SHP77 (cell line): ENCODE measurements at places on chromosomes 7 and 10.
A peak's percentile ranks its signal among the peaks of the same experiment; 100 is the strongest.

- no peak for DNase-seq
Observed at GRCh38 chr10:86512137-86512536, 9.5 kb downstream of the WAPL start.

- no peak for DNase-seq
Observed at GRCh38 chr7:157299613-157300368, 37.0 kb upstream of the DNAJB6 start.

DNA sequence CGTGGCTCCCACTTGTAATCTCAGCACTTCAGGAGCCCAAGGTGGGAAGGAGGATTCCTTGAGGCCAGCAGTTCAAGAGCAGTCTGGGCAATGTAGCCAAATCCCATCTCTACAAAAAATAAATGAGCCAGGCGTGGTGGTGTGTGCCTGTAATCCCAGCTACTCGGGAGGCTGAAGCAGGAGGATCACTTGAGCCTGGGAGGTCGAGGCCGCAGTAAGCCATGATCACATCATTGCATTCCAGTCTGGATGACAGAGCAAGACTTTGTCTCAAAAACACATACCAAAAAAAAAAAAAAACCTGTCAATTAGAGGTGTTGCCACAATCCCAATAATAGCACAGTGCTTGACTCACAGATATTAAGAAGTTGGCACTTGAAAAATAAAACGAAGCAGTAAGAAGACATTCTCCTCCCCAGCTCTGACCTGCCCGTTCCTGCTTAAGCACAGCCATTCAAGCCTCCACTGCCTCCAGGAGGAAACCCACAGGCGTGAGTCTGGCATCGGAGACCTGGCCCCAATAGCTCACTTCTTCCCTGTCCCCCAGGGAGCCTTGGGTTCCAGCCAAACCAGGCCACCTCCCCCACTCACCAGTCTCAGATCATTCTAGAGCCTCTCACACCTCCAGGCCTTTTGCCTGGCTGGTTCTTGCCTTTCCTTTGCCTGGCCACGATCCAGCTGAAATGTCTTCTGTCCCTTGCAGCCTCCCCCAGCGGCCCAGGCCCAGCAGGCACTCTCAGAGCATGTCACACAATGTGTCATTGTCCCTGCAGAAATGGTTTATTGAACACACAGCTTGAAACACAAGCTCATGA lies 45.3 kb upstream of the GTF2I start:
- no peak for DNase-seq

- DNase-seq, result no peak
Observed at GRCh38 chr7:157792241-157793086, 455.7 kb downstream of the DNAJB6 start.

GRCh38 chr7:133053321-133053891 lies 28.5 kb downstream of the CHCHD3 start:
- DNase-seq, result no peak

- DNase-seq, result no peak
Observed at GRCh38 chr7:4135301-4135700, 546.8 kb upstream of the FOXK1 start.

DNA sequence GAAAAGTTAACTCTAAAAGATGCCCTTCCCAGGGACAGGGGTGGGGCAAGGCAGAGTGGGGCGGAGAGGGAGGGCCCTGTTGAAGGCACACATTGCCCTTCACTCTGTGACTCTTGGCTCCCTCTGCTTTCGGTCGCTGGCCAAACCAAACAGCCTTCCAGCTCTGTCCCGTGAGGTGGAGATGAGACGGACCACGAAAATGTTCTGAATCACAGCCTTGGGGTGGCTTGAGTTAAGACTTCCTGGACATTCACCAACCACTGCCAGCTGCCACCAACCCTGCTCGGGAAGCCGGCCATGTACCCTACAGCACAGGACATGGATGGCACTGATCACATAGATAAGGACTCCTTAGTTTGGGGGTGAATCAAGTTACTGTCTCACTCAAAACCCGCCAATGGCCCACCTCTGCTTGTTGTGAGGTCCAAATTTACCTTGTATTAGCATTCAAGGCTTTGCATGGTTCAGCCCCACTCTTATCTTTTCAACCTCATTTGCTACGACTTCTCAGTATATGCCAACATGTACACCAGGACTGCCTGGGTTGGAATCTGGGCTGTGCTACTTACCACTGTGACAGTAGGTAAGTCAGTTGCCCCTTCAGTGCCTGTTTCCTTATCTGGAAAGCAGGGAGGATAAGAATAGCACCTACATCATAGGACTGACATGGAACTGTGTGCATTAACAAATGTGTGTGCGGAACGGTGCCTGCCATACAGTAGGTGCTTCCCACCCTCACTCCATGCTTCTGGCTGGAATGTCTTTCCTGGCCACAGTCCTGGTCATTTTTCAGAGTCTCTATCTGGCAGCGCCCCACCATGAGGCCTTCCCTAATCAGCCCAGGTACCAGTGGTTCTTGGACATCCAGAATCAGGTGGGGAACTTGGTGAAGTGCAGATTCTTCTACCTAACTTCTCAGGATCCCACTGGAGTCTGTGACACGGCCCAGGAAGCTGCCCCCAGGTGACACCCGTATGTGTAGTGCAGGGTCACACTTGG lies 28.0 kb downstream of the ITPRIP start:
- no peak for DNase-seq

DNA sequence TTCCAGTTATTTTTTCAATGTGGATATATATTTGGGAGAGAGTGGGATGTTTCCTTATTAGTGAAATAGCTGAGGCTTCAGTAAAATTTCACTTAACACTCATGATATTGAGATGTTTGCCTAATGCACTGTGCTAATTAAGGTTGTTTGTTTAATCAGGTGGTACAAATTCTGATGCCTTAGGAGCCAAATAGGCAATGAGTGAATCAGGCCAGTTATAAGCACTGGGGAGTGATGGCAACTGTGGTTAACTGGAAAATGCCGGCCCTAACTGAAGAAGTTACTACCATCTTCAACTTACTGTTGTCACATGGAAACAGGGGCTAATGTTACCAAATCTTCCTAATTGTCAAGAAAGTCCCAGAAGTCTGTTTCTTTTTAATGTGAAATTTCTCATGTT lies 32.0 kb downstream of the VCL start:
- no peak for DNase-seq

- DNase-seq, result no peak
Observed at GRCh38 chr7:50145801-50146338, 52.8 kb upstream of the ZPBP start.

- no peak for DNase-seq
Observed at GRCh38 chr7:21948887-21949540, 3.3 kb upstream of the CDCA7L start.

DNA sequence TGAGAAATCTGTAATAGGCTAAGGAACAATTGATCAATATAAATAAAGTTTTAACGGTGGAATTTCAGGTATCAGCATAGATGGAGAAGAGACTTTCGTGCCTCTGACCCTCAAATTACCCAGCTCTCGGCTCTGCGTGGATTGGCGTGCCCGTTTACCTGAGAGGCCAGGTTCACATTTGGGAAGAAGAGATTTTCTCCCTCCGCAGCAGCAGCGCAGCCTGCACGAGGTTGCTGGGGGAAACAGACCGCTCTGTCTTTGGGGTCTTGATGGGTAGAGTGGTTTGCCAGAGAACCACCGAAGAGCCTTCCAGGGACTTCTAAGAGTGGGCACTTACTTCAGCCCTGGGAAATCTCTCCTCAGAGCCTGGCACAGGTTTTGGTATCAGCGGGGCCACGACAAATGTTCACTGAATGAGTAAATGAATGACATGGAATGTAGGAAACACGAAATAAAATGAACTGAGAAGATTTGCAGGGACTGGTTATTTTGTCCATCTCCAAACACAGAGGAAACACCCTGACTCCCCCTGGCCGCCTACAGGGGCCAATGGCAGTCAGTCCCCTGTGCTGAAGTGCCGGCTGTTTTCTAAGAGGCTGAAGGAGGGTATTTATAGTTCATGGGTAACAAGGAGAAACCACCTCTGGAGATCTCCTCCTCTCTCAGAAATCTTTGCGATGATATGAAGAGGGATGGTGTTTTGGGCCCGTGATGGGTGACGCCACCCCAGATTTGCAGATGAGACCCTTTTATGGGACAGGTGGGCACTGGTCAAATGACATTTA lies 338.5 kb downstream of the ADARB2 start:
- DNase-seq, result no peak

DNA sequence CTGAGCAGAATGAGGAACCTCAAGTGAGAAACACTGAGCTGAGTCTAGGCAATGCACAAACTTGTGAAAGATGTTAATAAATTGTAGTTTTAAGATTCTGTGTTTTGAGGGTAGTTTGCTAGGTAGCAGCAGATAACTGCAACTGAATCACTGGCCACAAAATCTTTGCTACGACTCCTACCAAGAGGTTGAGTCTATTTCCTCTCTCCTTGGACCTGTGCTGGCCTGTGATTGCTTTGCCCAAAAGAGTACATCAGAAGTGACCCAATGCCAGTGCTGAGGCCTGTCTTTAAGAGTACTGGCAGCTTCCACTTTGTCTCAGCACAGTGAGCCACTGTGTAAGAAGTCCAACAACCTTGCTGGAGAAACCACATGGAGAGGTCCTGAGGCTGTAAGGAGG lies 11.9 kb upstream of the TSPAN13 start:
- DNase-seq, result no peak

- DNase-seq, result no peak
Observed at GRCh38 chr10:71810048-71810750, 36.9 kb upstream of the VSIR start.

DNA sequence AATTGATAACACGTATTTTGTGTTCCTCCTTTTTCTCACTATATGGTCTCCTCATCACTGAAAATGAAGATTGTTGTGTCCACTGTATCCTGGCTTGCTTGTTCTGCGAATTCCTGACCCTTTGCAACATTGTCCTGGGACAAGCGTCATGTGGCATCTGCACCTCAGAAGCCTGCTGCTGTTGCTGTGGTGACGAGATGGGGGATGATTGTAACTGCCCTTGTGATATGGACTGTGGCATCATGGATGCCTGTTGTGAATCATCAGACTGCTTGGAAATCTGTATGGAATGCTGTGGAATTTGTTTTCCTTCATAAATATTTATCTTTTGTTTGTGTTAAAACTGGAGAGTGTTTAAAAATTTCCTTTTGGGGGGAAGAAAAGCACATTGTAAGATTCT lies 93.7 kb downstream of the MDFIC start:
- no peak for DNase-seq

- DNase-seq, result no peak
Observed at GRCh38 chr7:149719912-149720335, 53.5 kb downstream of the ZNF467 start.

DNA sequence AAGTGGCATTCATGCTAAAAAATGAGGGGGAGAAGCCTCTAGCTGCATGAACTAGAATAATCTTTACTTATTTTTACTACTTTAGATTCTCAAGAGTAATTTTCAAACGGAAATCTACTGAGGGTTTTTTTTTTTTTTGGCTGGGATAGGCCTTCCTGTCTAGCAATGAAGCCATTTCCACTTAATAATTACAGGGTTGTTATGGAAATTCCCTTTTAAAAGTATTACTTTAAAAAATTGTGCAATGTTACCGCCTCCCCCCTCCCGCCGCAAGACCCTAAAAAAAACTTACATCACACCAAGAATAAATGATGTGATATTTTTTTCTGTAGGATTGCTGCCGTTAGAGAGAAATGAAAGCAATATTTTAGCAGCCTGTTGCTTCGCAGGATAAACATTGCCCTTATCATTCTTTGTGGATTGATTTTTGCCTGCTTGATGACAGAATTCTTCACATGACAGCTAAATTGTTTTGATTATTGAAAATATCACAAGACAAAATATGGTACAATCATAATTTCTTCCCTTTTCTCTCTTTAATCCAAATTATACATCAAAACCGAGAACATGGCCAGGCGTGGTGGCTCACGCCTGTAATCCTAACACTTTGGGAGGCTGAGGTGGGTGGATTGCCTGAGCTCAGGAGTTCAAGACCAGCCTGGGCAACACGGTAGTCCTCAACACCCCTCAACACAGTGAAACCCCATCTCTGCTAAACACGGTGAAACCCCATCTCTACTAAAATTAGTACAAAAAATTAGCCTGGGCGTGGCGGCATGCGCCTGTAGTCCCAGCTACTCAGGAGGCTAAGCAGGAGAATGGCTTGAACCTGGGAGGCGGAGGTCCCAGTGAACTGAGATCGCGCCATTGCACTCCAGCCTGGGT lies 32.8 kb downstream of the ARL4A start:
- DNase-seq, result no peak

DNA sequence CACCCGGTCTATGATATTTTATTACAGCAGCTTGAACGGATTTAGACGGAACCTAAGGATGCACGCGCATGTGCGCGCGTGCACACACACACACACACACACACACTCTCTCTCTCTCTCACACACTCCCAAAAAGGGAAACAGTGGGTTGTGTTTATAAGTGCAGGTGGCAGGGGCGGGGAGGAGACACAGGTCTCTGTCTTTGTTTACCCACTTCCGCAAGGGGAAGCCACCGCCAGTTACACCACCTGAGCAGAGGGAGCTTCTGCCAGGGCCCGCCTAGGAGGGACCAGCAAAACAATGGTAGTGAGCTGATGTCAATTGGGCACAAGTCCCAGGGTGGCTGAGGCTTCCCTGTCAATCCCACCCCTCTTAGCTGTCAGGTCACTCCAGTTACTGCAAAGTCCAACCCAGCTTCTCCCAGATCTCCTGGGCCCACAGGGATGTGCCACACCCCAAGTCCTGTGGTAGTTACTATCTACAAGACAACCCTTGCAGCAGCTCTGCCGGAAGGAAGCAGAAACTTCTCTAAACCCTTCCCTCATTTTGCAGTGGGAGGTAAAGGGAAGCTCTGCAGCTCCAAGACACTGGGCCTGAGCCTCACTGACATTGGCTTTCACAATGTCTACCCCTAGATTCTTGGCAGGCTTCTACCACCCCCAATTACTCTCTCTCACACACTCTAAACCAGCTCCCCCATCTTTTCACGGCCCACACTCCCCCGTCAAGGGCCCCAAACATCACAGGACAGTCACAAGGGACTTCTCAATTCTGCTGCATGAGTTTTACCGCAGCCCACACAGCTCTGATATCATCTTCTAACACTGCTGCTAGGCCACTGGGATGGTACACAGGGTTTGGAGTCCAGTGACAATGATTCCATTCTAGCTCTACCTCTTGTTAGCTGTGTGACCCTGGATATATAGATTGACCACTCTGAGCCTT lies 17.6 kb downstream of the ANXA11 start:
- DNase-seq, result peak; percentile 34
